ENCODE measurements at places on chromosomes 12 and 14.

GRCh38 chr12:64392221-64392620 lies 1.7 kb upstream of the C12orf56 start:
- no peak for DNase-seq

- DNase-seq, result no peak
Measured at GRCh38 chr12:56877195-56878009, 56.8 kb downstream of the SDR9C7 start.

GRCh38 chr12:63845726-63846125 lies 1.2 kb downstream of the SRGAP1 start:
- no peak for DNase-seq

GRCh38 chr14:64971943-64972791 lies at the start of gene RAB15:
RAB15 (minus strand) TSS chr14:64972336; CDS start chr14:64972076, 260 bp downstream.
- DNase-seq, result peak; percentile 80

DNA sequence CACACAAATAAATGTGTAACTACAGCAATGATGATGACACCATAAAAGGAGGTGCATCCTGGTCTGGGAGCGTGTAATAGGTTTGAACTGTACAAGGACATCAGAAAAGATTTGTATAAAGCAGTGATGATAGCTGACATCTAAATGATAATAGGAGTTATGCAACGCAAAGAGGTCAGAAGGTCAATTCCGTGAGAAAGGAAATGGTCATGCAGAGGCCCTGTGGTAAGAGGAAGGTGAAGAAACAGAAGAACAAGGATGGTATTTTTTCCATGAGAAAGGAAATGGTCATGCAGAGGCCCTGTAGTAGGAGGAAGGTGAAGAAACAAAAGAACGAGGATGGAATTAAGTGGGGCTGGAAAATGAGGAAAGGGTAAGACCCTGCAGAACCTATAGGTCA lies 106.7 kb upstream of the TMPO start:
- DNase-seq, result no peak

Measured in Right ventricle myocardium inferior (tissue), 1 donor.